ENCODE measurements at places on chromosomes 2 and 18.

DNA sequence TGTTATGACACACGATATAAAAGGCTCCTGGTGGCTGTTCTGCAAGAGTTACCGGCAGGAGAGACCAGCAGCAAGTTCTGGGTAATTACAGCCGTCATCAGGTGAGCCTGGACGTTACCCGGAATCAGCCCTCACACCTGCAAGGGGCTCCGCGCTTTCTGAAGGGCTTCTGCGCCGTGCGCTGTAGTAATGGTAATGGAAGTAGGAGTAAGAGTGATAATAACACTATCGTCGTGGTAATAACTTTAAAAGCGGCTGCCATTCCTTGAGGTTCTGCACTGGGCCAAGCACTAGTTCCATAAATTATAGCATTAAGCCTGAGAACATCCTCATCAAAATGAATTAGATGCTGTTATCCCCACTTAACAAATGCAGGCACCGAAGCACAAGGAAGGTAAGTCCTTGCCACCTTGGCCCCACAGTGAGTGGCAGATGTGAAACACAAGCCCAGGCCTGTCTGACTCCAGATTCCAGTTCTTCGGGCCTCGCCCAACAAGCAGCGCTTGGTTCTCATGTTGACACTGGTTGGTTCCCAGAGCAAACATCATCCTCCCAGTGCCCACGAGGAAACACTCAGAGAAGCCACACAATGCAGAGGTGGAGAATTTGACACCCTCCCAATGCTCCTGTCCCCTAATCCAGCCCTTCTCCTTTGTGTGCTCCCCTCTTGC, 205.2 kb downstream of the EIPR1 start:
- DNase-seq, result peak; percentile 81

DNA sequence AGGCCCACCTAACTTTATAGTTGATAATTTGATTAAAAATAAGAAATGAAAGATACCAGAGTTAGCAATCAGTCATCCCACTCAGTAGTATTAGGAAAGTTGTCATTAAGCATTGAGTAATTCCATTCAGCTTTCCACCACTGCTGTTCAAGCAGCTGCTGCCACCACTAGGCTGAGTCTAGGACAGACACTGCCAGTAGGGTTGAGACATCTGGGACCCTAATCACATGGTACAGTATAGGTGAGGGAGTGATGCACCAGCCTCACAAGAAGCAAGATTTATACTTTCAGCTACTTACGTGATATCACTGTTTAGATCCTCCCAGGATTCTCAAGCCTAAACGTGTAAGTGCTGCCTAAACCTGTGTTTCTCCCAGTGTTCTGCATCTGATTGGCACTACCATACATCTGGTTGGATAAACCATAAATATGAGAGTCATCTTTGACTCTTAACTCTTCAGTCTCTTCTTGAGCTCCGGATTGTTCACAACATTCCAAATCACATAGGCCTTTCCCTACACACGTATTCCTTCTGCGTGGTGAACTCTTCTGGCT, 3.2 kb downstream of the UBXN4 start:
- no peak for DNase-seq

- no peak for DNase-seq
Observed at GRCh38 chr2:162317861-162318327, 590 bp downstream of the IFIH1 start.

DNA sequence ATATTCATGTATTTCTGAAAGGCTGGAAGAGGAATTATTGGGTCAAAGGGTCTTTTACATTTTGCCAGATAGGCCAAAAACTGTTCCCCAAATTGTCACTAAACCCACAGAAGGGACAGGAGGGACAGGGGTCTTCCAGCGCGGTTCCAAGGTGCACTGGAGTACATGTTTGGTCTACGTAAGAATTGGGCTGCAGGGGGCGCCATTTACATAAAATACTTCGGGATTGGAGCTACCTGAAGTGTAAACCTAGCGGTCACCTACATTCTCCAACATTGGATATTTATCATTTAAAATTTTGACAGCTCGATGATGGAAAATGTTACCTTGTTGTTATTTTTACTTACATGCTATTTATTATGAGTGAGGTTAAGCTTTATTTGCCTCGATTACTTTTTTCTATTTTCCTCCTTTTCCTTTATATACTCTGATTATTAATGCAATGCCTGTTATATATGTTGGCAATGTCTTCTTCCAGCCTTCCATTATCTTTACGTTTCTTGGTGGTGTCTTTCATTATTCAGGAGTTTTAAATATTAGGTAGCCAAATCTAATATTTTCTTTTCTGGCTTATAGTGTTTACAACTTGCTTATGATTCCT, 43.0 kb upstream of the RAB6C start:
- no peak for DNase-seq

Measured in NCI-H2171 (cell line).